Adrenal gland (tissue), 19 donors: ENCODE measurements at places on chromosomes 16 and 17. TPM values are rescaled to one million over a fixed set of nuclear protein-coding genes. Genes with fewer than 3 reads are reported as not detected.

DNA sequence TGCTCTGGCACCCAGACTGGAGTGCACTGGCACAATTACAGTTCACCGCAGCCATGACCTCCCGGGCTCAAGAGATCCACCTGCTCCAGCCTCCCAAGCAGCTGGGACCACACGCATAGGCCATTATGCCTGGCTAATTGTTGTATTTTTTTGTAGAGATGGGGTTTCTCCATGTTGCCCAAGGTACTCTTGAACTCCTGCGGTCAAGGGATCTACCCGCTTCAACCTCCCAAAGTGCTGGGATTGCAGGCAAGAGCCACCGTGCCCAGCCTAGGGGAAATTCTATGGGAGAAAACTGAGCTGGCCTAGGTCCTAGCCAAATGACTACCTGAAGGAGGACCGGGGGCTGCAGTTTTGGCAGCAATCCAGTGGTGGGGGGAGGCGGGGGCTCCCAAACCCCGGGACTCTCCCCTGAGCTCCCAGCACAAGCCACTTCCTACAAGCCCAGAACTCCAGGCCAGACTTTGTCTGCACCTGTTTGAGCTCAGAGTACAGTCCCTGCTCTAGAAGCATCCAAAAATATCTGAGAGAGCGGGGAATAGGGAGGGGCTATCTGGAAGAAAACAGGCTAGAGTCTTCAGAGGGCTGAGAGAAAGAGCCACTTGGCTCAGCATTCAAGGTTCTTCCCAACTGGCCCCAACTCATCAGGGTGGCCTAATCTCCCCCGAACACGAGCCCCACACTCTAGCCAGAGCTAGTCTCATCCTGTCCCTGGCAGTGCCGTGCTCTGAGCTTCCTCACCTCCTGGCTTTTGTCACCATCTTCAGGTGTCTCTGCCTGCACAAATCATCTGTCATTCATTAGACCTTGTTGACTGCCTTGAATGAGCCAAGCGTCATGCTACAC, 9.1 kb downstream of the SRL start:
- no peak for DNase-seq

- DNase-seq, result no peak
Measured at GRCh38 chr16:78599271-78599670, 499.8 kb downstream of the WWOX start.

Gene CCL11
- total RNA-seq, result not detected

DNA sequence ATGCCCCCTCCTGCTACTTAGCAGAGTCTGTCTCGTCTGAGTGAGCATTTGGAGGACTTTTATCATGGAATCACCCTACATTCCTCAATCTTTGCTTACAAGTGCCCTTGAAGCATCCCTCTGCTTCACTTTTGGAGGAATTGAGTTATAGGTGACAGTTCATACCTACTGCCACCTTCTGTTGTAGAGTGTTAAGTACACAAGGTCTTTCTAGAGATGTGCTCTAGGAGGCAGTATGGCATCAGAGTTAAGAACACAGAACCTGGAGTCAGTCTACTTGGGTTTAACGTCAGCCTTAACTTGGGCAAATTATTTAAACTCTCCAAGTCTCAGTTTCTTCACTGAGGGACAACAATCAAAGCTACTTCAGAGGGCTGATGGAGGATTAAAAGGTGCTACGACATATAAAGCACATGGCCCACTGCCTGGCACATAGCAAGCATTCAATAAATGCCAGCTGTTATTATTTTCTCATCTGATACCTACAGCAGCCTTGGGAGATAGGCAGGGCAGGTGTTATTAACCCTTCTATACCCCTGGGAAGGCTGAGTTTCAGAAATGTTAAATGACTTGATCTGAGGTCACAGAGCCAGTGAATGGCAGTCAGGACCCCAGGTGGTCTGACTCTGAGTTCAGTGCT, 62.2 kb downstream of the UTP18 start:
- no peak for DNase-seq

Gene TP53TG3B
- total RNA-seq, result 0.27 TPM

Gene PLK1
- 0.18 TPM for total RNA-seq

Gene KRT24
- total RNA-seq, result not detected

GRCh38 chr17:79845601-79845949, 6.3 kb upstream of the CBX4 start:
- no peak for DNase-seq

DNA sequence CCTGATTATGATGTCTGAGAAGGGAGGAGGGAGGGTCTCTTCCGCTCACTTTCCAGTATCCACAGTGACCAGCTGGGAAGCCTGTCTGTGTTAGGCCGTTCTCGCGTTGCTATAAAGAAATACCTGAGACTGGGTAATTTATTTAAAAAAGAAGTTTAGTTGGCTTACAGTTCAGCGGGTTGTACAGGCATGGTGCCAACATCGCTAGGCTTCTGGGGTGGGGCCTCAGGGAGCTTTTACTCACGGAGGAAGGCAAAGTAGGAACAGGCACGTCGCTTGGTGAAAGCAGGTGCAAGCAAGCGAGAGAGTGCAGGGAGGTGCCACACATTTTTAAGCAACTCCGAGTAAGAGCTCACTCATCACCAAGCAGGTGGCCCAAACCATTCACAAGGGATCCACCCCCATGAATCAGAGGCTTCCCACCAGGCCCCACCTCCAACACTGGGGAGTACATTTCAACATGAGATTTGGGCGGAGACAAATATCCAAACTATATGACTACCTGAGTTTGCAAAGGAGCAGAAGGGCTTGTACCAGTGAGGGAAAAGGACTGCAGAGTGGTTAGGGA, 137.5 kb downstream of the CCDC182 start:
- DNase-seq, result peak; percentile 32
